Right kidney (tissue), 9 donors: ENCODE measurements at places on chromosomes 6 and 20.
A peak's percentile ranks its signal among the peaks of the same experiment; 100 is the strongest.

DNA sequence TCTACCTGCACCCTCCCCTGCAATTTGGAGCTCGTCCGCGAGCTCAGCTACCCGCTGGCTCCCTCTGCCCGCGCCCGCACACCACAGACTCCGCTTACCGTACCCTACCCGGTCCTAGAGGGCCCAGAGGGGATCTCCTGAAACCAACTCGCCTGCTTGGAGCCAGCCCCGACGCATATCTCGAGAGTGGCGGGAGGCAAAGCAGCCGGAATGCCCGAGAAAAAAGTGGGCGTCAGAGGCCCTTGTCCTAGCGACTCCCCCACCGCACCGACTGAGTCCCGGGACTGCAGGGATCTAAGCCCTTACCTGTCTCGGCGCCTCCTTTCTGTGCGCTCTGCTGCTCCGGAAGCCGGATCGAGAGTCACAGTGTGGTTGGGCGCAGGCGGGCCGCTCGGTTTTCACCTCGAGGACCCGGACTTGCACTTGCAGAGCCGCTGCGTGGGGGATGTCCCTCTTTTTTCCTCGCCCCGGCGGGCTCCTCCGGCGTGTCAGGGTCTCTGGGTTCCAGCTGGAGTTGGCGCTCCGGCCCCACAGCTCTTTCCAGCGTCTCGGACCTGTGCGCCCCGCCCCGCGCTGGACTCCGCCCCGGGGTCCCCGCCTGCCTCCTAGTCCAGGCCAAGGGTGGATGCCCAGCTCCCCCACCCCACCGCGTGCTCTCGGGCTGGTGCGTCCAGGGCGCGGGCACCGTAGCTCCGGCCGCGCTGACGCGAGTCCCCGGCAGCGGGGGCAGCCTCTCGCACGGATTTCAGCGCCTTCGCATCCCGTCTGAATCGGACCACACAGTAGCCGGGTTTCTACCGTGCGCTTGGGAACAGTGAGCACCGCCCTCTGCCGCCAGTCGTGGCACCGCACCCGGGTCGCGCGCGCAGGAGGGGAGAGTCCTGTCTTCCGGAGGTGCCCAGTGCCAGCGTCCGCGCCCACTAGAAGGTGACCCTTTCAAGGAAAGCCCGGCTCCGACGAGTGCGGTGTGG is at the start of gene PROKR2:
Gene PROKR2 (minus strand): TSS at position 767 of the 971 bp plus-strand sequence. CDS start 2,585 bp downstream, outside the sequence.
- peak; percentile 47 for DNase-seq

DNA sequence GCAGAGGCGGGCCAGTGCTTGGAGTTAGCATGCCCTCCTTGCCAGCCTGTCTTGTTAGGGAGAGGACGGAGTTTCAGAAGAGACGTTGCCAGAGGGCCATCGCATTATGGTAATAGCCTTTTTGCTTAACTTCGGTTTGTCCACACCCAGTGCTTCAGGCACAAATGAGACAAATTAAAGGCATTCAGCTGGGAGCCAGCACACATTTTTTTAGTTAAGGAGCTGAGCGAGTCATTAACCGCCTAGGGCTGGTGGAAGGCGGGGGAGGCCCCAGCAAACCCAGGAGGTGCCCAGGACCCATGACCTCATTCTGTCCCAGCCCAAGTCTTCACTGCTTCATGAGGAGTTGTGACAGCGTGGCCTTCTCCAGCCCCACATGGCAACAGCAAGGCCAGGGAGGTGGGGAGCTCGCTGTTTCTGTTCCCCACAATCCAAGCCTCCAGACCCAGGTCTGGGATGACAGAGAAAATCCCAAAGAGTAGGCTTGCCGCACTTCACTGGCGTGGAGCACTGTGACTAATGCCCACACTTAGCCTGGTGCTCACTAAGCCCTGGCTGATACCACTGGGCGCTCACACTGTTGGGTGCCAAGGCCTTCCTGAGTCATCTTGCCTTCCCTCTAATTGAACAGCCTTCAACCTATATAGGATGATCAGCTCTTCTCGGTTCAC is 237.1 kb downstream of the ANKRD60 start:
- DNase-seq, result peak; percentile 26

GRCh38 chr6:23419046-23419445 is 707.0 kb upstream of the NRSN1 start:
- no peak for DNase-seq

GRCh38 chr20:19071446-19071725 is 141.1 kb upstream of the SLC24A3 start:
- no peak for DNase-seq

DNA sequence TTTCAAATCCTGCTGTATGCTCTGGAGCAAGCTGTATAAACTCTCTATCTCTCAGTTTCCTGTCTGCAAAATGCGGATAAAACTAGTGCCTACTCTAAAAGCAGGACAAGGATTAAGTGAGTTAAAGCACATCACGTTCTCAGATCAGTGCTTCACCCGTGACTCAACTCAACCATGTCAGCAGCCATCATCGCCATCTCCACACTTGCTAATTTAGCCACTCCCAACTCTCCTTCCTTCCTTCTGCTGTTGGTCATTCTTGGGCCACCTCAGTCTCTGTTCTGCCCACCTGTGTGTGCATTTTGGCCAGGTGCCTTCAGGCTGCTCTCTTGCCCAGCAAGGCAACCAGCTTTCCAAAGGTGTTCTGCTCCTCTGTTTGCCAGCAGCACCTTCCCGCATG is 260.0 kb upstream of the CDYL start:
- no peak for DNase-seq

DNA sequence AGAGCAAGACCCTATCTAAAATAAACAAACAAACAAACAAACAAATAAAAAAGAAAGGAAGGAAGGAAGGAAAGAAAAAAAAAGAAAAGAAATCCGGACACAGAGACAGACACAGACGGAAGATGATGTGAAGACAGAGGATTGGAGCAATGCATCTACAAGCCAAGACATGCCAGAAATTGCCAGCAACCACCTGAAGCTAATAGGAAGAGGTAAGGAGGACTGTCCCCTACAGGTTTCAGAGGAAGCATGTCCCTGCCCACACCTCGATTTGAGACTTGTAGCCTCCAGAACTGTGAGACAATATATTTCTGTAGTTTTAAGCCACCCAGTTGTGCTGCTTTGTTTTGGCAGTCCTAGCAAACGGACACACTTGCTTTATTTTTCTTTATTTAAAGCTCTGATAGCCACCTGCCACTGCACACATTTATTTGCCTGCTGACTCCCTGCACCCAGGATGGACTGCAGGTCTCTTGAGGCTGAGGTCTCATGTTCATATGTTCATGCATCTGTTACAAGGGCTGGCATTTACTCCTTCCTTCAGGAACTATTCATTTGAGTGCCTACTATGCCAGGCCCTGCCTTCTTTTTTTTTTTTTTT is 20.7 kb upstream of the ZMYND8 start:
- no peak for DNase-seq

GRCh38 chr20:45330476-45330875 is 17.7 kb downstream of the SDC4 start:
- no peak for DNase-seq

DNA sequence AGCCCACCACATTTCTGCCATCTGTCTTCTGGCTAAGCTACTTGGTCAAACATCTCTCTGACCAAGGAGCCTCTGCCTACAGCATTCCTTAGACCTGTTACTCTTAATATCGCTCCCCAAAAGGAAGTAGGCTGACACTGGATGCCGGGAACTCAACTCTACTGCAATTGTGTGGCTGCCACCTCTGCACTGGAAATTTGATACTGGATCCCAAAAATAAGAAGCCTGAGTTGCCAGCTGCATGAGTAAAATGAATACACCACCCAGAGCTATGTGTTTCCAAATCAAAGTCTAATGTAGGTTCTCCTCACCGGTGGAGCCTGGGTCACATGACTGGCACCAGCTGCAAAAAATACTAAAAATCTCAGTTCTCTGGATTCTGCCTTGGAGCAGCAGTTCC is 36.9 kb downstream of the UNC5CL start:
- DNase-seq, result no peak

- no peak for DNase-seq
Measured at GRCh38 chr6:154815938-154816820, 83.0 kb downstream of the SCAF8 start.

GRCh38 chr6:9186148-9186547 is 750.8 kb upstream of the SLC35B3 start:
- no peak for DNase-seq

DNA sequence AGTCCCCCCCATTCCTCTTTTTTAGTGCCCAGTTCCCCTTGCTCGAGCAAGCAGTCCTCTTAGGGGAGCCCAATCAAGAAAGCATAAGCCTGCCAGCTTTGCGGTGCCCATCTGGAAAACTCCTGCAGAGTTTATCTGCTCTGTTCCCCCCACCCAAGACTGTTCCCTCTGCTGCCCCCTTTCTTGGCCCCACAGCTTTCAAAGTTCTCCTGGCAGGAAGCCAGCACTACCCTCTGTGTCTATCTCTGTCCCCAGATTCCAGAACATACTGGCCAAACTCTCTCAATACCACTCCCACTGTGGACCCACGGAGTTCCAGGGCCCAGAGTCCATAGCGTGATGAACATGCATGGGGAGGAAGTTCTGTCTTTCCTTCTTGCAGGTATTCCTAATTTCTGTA is 55.4 kb downstream of the CRYBG1 start:
- DNase-seq, result no peak

GRCh38 chr6:133671376-133671775 is 217.5 kb upstream of the TCF21 start:
- no peak for DNase-seq

- DNase-seq, result no peak
Measured at GRCh38 chr6:134299236-134299635, 18.7 kb downstream of the SGK1 start.
